ENCODE measurements at places on chromosomes 1 and 21.

DNA sequence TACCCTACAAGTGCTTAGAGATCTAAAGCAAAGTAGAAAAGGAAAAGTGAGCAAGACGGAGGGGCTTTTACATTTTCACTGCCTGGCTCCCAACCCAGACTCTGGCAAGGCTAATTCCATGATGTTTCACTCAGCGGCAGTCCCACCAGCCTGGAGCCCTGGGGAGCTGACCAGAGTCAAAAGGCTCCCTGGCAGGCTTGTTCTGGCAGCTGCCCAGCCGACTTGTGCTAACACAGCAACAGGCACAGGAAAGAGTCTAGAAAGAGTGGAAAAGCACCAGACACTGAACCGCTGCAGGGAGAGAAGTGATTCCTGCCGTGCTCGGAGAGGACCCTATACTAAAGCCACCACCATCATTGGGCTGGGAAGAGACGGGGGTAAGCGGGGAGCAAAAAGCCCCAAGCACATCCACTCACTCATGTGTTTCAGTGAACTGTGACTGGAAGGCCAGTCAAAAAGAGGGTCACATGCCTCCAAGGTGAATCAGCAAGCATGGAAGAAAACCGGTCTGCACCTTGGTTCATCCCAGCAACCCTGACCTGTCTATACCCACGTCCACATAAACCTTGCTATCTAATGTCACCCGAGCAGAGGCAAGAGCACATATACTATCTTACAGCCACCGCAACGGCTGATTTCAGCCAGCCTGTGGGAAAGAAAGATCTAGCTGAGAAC lies 8.0 kb downstream of the SMIM12 start:
- no peak for DNase-seq

DNA sequence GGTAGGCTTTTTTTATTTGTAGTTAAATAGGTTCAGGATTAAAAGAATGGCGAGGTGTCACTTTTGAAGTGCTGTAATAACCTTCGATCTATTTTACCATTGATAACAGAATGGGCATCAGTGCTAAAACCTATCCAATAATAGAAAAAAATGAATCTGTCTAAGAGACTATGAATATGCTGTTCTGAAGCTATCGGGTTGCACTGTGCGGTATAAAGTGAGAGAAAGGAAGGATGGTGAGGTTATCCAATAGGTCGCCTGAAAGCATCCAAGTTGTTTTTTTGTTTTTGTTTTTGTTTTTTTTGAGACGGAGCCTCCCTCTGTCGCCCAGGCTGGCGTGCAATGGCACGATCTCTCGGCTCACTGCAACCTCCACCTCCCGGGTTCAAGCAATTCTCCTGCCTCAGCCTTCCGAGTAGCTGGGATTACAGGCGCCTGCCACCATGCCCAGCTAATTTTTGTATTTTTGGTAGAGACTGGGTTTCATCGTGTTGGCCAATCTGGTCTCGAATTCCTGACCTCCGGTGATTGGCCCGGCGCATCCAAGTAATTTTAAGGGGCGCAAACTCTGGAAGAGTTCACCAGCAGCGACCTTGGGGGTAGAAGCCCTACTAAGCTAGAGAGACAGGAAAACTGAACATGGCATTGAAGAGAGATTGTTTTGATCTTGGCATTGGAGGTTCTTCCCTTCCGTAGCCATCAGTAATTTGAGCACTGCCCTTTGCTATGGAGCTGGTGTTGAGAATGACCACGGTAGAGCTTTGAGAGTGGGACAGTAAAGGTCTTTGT lies 8.7 kb upstream of the MDM4 start:
- no peak for DNase-seq

GRCh38 chr1:175620376-175620775 lies 123.0 kb downstream of the TNR start:
- DNase-seq: no peak

DNA sequence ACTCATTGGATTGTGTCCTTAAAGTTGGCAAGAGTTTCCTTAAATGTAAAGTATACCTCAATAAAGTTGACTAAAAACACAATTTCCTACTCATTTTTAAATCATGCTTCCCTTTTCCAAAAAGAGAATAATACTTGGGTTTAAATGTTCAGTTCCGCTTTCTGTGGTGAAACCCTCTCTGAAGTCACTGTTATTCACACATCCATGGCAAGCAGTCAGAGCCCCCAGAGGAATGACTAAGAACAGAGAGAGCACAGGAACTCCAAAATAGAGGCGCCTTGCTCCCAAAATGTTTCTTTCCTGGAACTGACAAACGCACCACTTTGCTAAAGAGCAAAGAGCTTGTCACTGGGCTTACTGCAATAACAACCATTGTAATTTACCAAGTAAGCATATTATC lies 142.5 kb downstream of the TIAM1 start:
- no peak for DNase-seq

DNA sequence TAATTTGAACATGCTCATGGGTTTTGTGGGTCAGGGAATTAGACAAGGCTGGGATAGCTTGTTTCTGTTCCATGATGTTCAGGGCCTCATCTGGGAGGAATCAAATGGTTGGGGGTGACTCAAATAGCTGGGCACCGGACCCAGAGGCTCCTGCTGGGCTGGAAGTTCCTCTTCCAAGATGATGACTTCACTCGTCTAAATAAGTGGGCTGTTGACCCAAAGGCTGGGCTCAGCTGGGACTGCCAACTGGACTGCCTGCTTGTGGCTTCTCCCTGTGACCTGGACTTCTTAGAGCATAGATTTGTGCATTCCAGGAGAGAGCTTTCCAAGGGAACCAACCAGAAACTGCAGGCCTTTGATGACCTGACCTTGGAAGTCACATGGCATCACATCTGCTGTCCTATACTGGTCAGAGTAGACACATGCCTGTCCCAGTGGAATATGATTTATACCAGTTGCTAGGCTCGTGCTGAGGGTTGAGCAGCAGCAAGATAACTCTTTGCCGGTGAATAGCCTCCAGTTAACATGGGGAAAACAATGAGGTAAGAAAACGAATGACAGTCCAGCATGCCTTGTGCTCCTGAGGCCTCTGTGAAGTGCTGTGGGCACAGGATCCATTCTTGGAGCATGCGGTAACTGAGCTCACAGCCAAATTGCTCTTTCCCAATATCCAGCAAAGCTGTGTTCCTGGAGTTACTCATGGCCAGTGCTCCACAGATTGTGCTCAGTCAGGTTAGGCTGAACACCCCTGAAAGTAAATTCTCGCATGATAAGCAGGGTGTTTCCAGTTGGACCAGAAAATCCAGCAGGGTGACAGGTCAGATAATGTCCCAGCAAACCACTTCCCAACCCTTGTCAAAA lies 272.9 kb upstream of the TMEM51 start:
- no peak for DNase-seq

DNA sequence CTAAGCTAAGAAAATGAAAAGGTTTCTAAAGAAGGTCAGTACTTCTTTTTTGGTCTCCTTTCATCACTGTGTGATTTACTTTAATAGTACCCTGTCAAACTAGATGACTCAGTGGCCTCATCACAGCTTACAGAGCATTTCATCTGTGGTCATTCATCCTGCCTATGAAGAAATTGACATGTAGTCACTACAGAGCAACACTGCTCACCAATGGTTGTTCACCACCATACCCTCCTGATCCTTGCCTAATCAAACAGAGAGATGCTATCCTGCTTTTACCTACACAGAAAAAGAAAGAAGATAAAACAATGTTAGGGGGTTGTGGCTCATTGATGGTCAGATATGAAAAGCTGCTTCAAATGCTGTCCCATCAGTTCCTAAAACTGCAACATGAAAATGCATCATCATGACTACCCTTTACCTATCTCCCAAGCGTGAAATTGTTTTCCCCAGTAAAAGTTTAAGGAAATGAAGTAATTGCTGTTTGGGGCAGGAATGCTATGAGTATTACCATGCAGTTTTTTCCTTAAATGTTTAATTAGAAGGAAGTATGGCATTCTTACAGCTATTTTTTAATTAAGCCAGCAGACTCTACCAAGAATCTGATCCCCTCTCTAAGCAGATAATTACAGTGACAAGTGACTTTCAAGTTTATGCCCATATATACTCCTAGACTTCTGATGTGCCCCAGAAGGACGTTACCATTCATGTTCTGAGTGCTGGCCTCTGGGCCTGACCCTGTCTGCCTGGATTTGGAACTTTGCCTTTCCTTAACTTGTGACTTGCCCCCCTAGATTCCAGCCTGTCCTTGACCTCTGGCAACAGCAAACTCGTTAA lies 46.1 kb upstream of the FBXO28 start:
- no peak for DNase-seq

- DNase-seq: no peak
Observed at GRCh38 chr1:41810446-41810845, 108.3 kb downstream of the HIVEP3 start.

- DNase-seq: no peak
Observed at GRCh38 chr1:64043288-64043687, 160.1 kb upstream of the UBE2U start.

- no peak for DNase-seq
Observed at GRCh38 chr1:29436181-29436785, 200.0 kb downstream of the PTPRU start.

- DNase-seq: no peak
Observed at GRCh38 chr1:247924868-247925267, at the start of gene OR2AJ1. TSS of gene OR2AJ1 (plus strand) at chr1:247924889. CDS start at chr1:247933769, 8,880 bp downstream.

GRCh38 chr1:36729289-36729688 lies 246.6 kb upstream of the CSF3R start:
- DNase-seq: no peak

GRCh38 chr1:244952940-244953339 lies 88.6 kb upstream of the HNRNPU start:
- no peak for DNase-seq

- DNase-seq: no peak
Observed at GRCh38 chr1:186761358-186761757, 67.4 kb upstream of the PLA2G4A start.

DNA sequence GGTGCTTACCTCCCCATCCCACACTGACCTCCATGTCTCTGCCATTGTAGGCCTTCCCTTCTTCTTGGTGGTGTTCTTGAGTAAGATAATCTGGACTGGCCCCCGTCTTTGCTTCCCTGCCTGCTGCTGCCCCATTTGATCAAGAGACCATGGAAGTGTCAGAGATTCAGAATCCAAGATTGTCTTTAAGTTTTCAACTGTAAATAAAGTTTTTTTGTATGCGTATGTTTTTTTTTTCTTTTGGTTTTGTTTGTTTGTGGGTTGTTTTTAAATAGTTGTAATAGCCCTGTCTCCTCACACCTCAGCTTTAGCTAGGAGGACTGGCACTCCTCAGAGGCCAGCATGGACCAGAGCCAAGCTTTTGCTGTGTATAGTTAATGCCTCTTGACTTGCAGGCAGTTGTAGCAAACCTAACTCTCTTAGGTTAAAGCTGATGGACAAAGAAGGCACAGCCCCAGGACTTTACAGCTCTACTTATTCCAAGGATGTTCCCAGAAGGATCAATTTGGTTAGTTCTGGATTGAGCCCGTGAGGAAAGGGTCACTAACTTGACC lies 5.6 kb upstream of the YBX1 start:
- DNase-seq: no peak

- DNase-seq: no peak
Observed at GRCh38 chr1:70671006-70671405, 259.9 kb downstream of the CTH start.

DNA sequence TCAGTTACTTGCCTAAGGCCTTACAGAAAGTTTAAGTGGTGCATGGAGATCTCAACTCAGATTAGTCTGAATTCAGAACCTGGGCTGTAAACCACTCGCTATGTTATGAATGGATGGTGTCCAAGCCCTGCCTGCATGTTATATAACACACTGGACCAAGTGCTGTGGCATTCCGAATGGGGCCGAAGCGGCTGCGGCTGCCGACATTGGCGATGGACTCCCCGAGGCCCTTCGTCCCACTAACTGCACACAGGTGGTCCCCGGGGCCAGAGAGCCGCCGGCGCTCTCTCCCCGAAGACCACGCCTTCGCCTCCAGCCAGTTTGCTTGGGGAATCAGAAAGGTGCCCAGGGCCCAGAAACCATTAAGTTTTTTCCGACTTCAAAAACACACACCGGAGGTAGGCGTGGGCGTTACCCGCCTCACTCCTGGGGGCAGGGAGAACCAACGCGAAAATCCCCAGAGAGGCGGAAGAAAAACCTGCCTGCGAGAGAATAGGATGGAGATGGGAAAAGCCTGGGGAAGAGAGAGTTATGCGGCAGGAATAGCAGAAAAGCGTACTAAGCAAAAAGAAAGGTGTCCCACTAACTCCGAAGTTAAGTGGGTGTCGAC lies 579 bp upstream of the TENT5C start:
- no peak for DNase-seq

GRCh38 chr1:154417338-154417608 lies 12.1 kb downstream of the IL6R start:
- no peak for DNase-seq

- no peak for DNase-seq
Observed at GRCh38 chr1:151165281-151165737, 393 bp downstream of the LYSMD1 start.

- no peak for DNase-seq
Observed at GRCh38 chr1:234820597-234820996, 210.6 kb upstream of the IRF2BP2 start.

- no peak for DNase-seq
Observed at GRCh38 chr1:22880174-22880601, 92.5 kb downstream of the LACTBL1 start.

- no peak for DNase-seq
Observed at GRCh38 chr21:42747276-42747701, 93.9 kb downstream of the PDE9A start.

- DNase-seq: no peak
Observed at GRCh38 chr1:47675721-47676120, 237.9 kb downstream of the FOXD2 start.

DNA sequence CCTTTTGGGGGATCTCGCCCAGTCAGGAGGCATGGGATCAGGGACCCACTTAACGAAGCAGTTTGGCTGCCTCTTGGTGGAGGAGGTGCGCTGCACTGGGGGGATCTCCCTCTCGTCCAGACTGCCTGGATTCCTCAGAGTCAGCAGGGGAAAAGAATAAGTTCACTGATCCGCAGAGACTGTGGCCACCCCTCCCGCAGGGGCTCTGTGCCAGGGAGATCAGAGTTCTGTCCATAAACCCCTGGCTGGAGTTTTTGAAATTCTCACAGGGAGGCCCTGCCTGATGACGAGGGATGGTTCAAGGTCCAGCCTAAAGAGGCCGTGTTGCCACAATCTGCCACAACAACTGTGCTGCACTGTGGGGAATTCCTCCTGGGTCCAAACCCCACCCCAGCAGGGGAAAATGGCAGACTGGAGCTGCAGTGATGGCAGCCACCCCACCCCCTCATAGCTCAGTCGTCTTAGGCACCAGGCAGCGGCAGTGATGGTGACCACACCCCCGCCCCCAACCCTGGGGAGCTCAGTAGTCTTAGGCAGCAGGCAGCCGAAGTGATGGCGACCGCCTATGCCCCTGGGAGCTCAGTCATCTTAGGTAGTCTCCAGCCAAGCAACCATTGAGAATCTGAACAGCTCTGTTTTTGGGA lies 273.8 kb upstream of the USP25 start:
- peak; percentile 73 for DNase-seq

Measured in chondrocyte (in vitro differentiated cells).